ENCODE measurements at places on chromosomes 6 and 20.

- no peak for DNase-seq
Measured at GRCh38 chr6:112563368-112563767, 216.2 kb downstream of the RFPL4B start.

DNA sequence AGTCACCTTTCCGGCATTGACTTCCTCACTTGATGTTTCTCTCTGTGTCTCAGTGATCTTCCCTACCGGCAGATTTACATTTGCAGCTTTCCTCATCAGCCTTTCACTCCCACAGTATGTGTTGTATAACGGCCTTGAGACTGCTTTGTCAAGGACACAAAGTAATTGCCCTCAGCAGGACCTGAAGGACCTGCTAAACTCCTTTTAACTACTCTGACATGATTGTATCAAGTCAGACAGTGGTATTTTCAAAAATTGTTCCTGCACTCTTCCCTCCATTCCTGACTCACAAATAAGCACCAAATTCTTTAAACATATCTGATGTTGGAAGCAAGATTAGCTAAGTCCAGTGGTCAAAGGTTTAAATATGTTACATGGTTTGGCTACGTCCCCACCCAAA, 62.4 kb downstream of the PDE10A start:
- no peak for DNase-seq

DNA sequence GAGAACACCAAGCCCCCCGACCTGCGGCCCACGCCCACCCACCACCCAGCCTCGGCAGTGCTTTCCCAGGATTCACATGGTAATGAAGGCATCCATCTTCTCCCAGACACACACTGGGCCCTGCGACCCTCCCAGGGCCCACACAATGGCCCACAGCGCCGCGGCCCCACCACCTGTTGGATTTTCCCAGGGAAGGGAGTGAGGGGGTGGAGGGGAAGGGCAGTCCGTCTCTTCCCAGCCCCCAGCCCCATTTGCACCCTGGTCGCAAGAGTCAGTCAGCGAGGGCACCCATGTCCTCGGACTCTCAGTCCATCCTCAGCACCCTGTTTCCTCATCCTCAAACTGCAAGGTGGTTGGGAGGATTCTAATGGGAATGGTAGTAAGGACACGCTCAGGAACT, 23.7 kb upstream of the ID1 start:
- no peak for DNase-seq

DNA sequence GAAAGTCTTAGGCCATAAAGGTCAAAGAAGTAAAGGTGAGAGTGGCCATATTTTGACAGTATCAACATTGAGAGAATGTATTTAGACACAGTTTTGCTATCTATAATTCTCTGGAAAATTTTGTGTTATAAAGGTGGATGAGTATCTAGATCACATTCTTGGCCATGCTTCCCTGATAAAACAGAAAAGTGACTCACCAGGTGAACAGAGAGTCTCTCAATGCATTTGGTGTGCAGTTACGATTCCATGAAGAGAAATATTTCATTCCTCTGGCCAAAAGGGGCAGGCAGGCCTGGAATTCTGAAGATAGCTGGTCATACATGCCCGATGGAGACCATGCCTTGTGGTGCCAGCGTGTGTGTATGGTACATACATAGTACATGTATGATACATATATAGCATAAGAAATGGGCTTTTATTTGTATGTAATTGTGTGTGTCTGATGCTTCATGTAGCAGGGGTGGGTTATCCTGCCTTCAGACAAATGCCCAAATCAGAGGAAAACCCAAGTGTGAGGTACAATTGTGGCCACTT, 164.0 kb downstream of the SOBP start:
- DNase-seq, result no peak

- no peak for DNase-seq
Measured at GRCh38 chr6:137536104-137536773, 42.0 kb upstream of the OLIG3 start.

DNA sequence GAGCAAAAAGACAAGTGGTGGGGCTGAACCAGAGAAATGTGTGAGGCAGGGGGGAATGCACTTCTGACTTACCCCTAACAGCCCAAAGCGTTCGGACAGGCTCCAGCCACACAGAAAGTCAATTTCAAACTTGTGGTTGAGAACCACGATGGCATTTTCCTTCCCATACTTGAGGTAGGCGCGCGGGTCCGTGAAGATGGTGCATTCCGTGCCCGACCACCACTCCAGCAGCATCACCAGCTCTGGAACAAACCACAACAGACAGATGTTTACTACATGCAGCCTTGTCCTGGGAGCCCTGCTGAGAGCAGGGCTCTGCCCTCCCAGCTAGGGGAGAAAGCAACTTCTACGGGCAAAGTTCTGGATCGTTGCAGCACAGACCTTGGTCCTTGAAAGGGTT, 107.7 kb downstream of the AGPAT4 start:
- no peak for DNase-seq

DNA sequence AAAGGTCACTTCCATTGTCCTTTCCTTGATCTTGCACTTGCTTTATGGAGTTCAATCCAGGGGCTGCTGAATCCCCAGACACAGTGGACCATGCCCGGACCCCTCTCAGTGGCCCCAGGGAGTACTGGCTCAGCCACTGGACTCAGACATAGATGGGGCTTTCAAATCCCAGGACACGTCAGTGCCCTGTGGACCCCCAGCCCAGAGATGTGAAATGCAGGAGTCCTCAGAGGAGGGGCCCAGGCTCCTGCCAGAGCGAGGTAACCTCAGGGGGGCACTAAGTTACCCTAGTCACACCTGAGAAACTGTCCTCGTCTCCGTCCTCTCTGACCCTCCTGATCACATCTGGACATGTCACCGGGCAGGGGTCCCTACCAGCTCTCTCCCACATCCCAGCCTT, 18.7 kb upstream of the APMAP start:
- DNase-seq, result no peak

Data from activated CD4-positive, alpha-beta T cell treated with anti-CD3 and anti-CD28 coated beads for 4 hours (primary cell).